ENCODE measurements at places on chromosomes 6 and 20. TPM values are rescaled to one million over a fixed set of nuclear protein-coding genes. Genes with fewer than 3 reads are reported as not detected.
A peak's percentile ranks its signal among the peaks of the same experiment; 100 is the strongest.

GRCh38 chr6:27507041-27507956 lies 34.4 kb upstream of the ZNF184 start:
- no peaks in the 10 kb centered on the region for H3K36me3 ChIP-seq
- H3K27ac ChIP-seq, result no peak overlapping the region
- no peaks in the 10 kb centered on the region for H3K27me3 ChIP-seq
- no peak overlapping the region for H3K4me3 ChIP-seq
- no peak for DNase-seq
- H3K4me1 ChIP-seq, result no peaks in the 10 kb centered on the region

RIPPLY2 gene
- not detected for total RNA-seq

MSH5 gene
- 49.6 TPM for total RNA-seq

DNA sequence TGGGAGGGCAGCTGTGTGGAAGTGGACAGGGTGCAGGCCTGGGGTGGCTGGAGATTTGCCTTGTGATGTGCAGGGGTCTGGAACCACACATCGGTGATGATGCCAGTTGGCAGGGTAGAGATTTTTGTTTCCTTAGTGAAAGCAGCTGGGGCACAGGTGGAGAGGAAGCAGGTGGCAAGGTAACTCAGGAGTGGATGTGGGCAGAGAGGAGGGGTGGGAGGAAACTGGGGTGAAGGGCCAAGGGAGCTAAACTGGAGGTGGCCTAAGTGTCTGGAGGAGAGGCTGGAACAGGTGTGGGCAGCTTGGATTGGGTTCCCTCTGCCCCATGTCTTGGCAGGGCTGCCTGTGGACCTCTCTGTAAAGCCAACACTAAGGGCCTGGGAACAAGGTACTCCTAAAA lies 4.7 kb upstream of the SCUBE3 start:
- H3K27me3 ChIP-seq, result no peaks in the 10 kb centered on the region
- DNase-seq, result no peak
- H3K36me3 ChIP-seq, result no peaks in the 10 kb centered on the region
- H3K27ac ChIP-seq, result no peak overlapping the region

GRCh38 chr20:17844549-17845298 lies 123.9 kb downstream of the SNX5 start:
- no peak for DNase-seq
- H3K4me3 ChIP-seq, result no peak overlapping the region
- no peak overlapping the region for H3K27ac ChIP-seq
- no peaks in the 10 kb centered on the region for H3K27me3 ChIP-seq

EPHA7 gene
- total RNA-seq, result not detected

- H3K4me3 ChIP-seq, result peak overlapping the region; percentile 63
- peaks cover 72% of the 10 kb centered on the region for H3K4me1 ChIP-seq
- no peaks in the 10 kb centered on the region for H3K27me3 ChIP-seq
- H3K27ac ChIP-seq, result peak overlapping the region; percentile 98
- no peaks in the 10 kb centered on the region for H3K36me3 ChIP-seq
Measured at GRCh38 chr20:31606804-31607639, 1.9 kb downstream of the ID1 start.

DNA sequence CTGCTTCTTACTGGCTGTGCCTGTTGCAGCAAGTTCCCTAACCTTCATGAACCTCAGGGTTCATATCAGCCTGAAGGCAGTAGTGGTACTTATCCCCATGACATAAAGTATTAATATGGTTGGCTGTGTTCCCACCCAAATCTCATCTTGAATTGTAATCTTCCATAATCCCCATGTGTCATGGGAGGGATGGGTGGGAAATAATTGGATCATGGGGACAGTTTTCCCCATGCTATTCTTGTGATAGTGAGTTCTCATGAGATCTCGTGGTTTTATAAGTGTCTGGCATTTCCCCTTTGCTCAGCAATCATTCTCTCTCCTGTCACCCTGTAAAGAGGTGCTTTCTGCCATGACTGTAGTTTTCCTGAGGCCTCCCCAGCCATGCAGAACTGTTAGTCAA lies 61.8 kb downstream of the FAM229B start:
- no peaks in the 10 kb centered on the region for H3K36me3 ChIP-seq
- no peak overlapping the region for H3K4me3 ChIP-seq
- no peaks in the 10 kb centered on the region for H3K27me3 ChIP-seq
- no peak for DNase-seq
- H3K4me1 ChIP-seq, result no peaks in the 10 kb centered on the region

GRCh38 chr20:48019940-48020339 lies 234.7 kb upstream of the SULF2 start:
- no peak overlapping the region for H3K4me3 ChIP-seq
- no peaks in the 10 kb centered on the region for H3K4me1 ChIP-seq
- DNase-seq, result no peak
- H3K36me3 ChIP-seq, result no peaks in the 10 kb centered on the region
- H3K27ac ChIP-seq, result no peak overlapping the region

- no peak for DNase-seq
- H3K36me3 ChIP-seq, result no peaks in the 10 kb centered on the region
- H3K4me1 ChIP-seq, result no peaks in the 10 kb centered on the region
- no peak overlapping the region for H3K27ac ChIP-seq
Measured at GRCh38 chr20:20259533-20259932, 108.4 kb upstream of the INSM1 start.

GRCh38 chr6:6758915-6759654 lies 170.6 kb downstream of the LY86 start:
- no peak overlapping the region for H3K27ac ChIP-seq
- DNase-seq, result peak; percentile 60
- H3K4me3 ChIP-seq, result no peak overlapping the region
- H3K36me3 ChIP-seq, result no peaks in the 10 kb centered on the region
- no peaks in the 10 kb centered on the region for H3K27me3 ChIP-seq

DNA sequence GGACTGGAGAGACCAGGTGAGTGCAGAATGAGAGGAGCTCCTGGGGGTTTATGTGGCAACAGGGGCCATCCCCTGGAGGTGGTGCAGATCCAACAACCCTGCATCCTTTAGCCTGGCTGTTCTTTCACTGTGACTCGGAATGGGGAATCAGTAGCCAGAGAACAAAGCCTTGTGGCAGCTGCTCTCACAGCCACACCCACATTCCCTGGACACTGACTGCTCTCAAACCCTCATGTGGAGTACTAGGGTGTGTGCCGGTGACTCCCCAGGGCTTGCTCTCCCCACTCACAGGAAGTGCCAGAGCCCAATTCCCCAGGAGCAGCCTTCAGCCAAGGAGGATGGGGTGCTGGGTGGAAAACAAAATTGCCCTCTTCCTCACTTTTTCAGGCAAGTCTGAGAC lies 30.2 kb upstream of the GGTLC1 start:
- no peak overlapping the region for H3K4me3 ChIP-seq
- no peaks in the 10 kb centered on the region for H3K36me3 ChIP-seq
- 0 out of 2 replicates have a peak, but pooled peaks cover 8% of the 10 kb centered on the region for H3K4me1 ChIP-seq
- no peak overlapping the region for H3K27ac ChIP-seq

DNA sequence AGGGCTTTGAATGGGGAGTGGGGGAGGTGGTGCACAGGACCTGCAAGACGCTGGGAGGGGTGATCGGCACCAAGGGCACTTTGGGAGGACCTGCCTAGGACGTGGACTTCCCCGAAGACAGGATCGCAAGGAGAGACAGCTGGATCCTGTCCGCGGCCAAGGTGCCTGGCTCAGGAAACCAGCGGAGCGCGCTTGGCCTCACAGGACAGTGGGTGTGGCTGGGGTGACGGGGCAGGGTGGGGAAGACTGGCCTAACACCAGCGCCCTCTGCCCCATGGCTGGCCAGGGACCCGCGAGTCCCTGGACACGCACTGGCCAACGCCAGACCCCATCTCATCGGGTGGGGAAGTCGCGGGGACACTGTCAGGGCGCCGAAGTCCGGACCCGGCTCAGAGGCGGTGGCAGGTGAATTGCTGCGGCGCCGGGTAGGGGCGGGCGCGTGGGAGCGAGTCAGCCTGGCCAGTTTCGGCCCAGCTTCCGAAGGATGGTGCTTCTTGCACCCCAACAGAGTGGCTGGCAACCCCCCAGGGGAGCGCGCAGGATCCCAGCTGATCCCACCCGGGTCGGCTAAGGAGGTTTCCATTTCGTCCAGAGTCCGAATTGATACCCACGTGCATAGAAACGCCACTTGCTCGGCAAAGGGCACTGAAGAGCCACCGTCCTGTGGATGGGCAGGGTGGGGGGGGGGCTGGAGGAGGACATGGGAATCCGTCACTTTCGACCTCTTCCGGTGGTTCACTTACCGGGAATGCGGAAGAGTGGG lies 785 bp upstream of the THBD start:
- peak overlapping the region; percentile 45 for H3K4me3 ChIP-seq
- peaks cover 30% of the 10 kb centered on the region for H3K4me1 ChIP-seq
- no peaks in the 10 kb centered on the region for H3K27me3 ChIP-seq
- H3K36me3 ChIP-seq, result no peaks in the 10 kb centered on the region

KIF25 gene
- total RNA-seq, result not detected

DNA sequence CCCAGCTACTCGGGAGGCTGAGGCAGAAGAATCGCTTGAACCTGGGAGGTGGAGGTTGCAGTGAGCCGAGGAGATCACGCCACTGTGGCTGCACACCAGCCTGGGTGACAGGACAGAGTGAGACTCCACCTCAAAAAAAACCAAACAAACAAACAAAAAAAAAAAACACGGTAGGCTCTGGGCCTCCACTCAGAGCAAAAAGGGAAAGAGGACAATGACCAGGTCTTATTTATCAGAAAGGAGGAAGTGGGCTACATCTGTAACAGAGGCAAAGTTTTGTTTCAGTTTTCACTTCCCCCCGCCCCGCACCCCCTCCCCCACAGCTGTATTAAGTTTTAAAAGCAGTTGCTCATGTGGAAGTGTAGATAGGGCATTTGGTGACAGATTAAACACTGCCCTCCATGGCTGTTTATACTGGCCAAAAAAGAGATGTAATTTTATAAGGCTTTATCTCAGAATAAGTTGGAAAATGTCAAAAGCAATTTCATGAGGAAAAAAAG lies 114.6 kb downstream of the RCAN2 start:
- DNase-seq, result no peak
- H3K4me1 ChIP-seq, result no peaks in the 10 kb centered on the region
- no peaks in the 10 kb centered on the region for H3K36me3 ChIP-seq
- no peak overlapping the region for H3K27ac ChIP-seq
- H3K27me3 ChIP-seq, result no peaks in the 10 kb centered on the region

CDKN1A gene
- total RNA-seq, result 3.0 TPM

UNC5CL gene
- 4.5 TPM for total RNA-seq

DNA sequence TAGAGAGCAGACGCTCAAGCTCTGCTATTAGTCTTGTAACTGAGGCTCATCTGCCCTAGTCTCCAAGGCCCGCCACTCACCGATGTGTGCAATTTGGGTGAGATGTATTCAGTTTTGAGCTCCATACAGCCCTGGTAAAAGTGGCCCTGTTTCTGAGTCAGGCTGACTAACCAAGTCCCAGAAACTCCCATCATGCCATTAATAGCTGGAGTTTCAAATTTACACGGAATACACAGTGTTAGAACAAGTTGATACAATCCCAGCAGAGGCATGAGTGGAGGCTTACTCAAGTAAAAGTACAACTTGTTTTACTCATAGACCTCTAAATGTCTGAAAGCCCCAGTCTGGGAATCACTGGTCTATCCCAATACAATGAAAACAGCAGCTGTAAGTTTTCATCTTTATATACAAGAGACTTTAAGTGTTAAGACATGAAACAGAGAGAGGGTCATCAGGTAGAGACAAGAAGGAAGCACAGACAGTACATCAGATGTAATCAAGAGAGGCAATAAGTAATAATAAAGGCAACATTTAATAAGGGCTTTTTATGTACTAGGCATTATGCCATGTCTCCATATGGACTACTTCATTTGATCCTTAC lies 42.4 kb downstream of the RTN4IP1 start:
- H3K27me3 ChIP-seq, result no peaks in the 10 kb centered on the region
- DNase-seq, result no peak
- H3K4me1 ChIP-seq, result peaks cover 3% of the 10 kb centered on the region
- no peak overlapping the region for H3K27ac ChIP-seq

OPN5 gene
- total RNA-seq, result not detected

SLC32A1 gene
- not detected for total RNA-seq

DNA sequence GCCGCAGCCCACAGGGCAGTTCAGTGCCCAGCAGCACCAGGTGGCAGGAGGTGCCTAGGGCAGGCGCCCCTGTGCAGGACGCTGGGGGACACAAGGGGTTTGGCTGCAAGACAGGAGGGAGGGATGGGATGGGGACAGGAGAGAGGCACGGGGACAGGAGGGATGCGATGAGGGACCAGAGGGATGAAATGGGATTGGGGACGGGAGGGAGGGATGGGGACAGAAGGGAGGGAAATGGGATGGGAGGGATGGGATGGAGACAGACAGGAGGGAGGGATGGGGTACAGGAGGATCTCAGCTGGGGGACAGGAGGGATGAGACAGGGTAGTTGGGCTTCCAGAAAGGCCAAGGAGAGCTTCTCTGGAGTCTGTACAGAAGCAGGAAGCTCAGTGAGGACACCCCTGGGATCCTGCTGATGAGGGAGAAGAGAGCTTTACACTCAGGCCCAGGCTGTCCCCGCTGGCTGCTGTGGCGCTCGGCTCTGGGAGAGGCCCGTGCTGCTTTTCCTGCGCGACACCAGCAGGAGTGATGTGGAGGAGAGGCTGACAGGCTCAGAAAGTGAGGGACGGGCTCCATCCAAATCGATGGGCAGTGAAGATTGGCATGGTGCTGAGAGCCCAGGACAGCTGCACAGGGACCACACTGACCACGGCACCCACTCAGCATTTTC lies 400.8 kb downstream of the SMOC2 start:
- no peak overlapping the region for H3K4me3 ChIP-seq
- H3K4me1 ChIP-seq, result no peaks in the 10 kb centered on the region
- H3K36me3 ChIP-seq, result no peaks in the 10 kb centered on the region
- H3K27me3 ChIP-seq, result no peaks in the 10 kb centered on the region
- DNase-seq, result no peak
- H3K27ac ChIP-seq, result no peak overlapping the region

- no peak for DNase-seq
- H3K4me1 ChIP-seq, result no peaks in the 10 kb centered on the region
- H3K27me3 ChIP-seq, result no peaks in the 10 kb centered on the region
- H3K4me3 ChIP-seq, result no peak overlapping the region
- H3K27ac ChIP-seq, result no peak overlapping the region
Measured at GRCh38 chr6:89941031-89941762, 46.9 kb downstream of the GJA10 start.

MLN gene
- total RNA-seq, result not detected

SLC16A10 gene
- 14.2 TPM for total RNA-seq

DNA sequence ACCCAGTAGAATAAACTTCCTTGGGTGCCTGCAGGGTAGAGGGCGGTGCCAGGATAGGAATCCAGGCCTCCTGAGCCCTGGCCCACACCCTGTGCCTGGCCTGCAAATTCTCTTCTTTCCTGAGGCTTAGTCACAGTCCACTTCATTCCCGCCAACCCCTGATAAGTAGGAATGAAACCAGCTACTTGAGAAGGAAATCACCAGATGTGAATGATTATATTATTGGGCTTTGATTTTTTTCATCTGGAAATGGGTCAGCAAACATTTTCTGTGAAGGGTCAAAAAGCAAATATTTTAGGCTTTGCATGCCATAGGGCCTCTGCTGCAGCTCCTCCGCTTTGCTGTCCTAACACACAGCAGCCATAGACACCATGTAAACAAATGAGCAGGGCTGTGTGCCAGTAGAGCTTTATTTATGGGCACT lies 50.2 kb downstream of the STK35 start:
- H3K36me3 ChIP-seq, result no peaks in the 10 kb centered on the region
- no peak overlapping the region for H3K27ac ChIP-seq
- H3K4me1 ChIP-seq, result no peaks in the 10 kb centered on the region
- DNase-seq, result no peak
- H3K27me3 ChIP-seq, result no peaks in the 10 kb centered on the region
